ENCODE measurements at places on chromosomes 6 and 20. TPM values are rescaled to one million over a fixed set of nuclear protein-coding genes. Genes with fewer than 3 reads are reported as not detected.

DNA sequence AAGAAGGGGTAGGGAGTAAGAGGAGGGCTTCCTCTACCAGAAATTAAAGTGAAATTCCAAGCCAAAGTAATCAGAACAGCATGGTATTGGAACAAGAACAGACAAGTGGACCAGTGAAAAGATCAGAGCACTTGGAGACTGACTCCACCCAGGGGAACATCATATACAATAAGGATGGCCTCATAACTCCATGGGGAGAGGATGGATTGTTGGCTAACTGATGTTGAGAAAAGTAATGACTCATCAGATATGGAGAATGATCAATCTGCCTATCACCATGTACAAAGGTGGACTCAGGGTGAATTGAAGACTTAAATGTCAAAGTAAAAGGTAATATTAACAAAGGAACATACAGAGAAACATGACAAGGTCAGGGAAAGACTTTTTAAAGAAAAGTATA, 12.8 kb downstream of the SLC22A3 start:
- DNase-seq, result no peak

GRCh38 chr6:129607581-129608186, 102.3 kb downstream of the ARHGAP18 start:
- DNase-seq, result no peak

DNA sequence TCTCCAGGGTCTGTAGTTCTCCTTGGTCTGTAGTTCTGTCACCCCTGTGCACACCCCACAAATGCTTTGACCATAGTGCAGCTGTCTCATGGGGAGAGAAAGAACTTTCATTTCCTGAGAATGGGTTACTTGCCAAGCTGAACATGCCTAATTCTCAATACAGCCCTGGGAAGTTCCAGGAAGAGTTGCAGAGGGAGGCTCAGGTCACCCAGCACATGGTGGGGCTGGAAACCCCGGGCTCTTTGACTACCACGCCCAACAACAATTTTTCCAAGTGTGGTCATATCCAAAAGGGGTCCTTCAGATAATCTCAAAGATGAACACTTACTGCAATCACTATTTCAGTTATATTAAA, 2.2 kb upstream of the PTPRA start:
- DNase-seq, result peak; percentile 45

DNA sequence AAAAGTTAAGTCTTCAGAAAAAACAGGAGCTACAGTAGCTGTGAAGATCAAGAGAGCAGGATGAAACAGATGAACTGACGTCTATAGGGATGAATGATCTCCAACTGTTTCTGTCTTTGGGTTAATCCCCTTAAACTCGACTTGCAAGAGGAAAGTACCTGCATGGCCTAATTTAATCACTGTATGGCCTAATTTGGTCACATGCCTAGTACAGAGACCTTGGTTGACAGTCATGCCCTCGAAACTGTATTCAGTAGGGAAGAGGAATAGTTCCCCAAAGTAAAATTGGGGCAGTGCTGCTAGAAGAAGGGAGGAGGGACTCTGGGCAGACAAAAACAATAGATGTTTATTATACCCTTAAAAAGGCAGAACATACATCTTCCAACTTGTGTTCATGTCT, 10.0 kb upstream of the SMAP1 start:
- DNase-seq, result no peak

- DNase-seq, result no peak
These were observed 77.4 kb upstream of the HDDC2 start for GRCh38 chr6:125379174-125379573.

- DNase-seq, result no peak
These were observed 126.3 kb downstream of the HIVEP1 start for GRCh38 chr6:12138381-12138780.

DNA sequence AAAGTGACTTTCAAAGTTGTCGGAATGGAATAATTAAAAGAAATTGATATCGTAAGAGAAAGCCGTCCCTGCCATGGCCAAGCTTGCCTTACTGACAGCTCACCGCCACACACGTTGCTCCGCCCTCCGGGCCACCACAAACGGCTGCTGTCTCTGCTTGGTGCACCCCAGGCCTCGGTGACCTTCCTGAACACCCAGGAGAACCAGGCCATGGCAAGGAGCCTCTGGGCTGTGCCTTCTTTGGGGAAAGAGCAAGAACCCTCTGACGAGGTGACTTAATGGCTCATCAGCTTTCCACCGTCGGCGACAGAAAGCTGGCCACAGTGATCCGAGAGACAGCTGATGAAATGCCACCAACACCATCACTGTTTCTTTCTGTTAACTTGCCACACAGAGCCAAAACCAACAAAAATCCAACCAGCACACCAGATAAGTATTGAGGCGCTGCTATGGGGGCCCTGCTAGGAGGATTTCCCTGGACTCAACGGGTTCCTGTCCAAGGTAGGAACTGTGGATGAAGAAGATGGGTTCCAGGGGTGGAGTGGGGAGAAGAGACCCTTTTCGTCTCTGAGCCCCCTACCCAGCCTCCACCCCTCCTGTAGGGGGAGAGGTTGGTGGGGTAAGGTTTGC, 61.4 kb downstream of the NPEPL1 start:
- no peak for DNase-seq

- no peak for DNase-seq
These were observed 212.9 kb downstream of the PLCB4 start for GRCh38 chr20:9281803-9282202.

DNA sequence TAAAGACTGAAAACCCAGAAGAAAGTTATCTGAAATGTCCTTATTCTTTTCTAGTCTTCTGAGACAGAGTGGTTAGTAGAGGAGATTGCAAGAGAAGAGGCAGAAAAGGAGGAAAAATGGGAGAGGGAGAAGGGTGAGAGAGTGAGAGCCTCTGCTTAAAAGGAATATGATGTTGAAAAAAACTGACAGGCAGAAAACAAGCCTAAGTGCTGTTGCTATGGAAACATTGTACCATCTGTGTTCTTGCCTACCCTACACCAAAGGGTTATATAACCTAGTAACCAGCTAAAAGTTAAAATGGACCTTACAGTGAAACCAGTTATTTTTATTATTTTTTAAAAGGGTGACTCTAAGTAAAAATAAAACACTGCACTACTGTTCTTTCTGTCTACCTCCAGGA, 28.3 kb upstream of the SH3BGRL2 start:
- no peak for DNase-seq

GRCh38 chr20:10667560-10668167, 6.1 kb downstream of the JAG1 start:
- DNase-seq, result no peak

GRCh38 chr6:158043586-158044524, 62.2 kb downstream of the SYNJ2 start:
- no peak for DNase-seq

DNA sequence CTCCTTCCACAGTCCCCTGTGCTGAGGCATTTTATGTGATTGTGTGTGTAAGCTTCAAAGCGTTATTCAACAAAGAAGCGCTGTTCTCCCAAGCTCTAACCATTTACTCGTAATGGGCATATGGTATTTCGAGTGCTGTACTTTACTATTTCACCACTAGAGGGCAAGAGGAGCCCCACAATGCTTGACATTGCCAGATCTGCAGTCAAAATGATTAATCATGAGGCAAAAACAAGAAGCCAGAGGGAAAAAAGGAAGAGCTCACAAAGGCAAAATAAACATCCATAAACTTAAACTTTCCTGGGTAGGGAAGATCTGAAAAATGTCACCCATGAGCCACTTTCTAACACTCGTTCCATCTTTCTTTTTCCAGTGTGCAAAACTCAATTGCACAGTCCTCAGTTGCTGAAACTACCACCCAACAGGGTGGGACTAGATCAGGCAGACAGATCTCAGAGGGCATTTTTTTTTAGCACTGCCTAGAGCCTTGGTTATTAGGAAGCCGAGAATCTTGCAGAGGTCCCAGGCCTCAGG, 215.0 kb upstream of the PLCB4 start:
- DNase-seq, result peak; percentile 83

- no peak for DNase-seq
These were observed 51.0 kb downstream of the RPS12 start for GRCh38 chr6:132865364-132865763.

- no peak for DNase-seq
These were observed 25.6 kb upstream of the HLA-A start for GRCh38 chr6:29916741-29917140.

GRCh38 chr6:7381092-7381491, 8.4 kb downstream of the CAGE1 start:
- no peak for DNase-seq

GRCh38 chr6:170034294-170034693, 256.6 kb downstream of the DLL1 start:
- no peak for DNase-seq

GRCh38 chr20:1993986-1994385, at the start of gene PDYN:
Gene PDYN, minus strand, starts transcription at chr20:1994058. Its CDS starts 10,974 bp downstream, at chr20:1983084.
- no peak for DNase-seq

DNA sequence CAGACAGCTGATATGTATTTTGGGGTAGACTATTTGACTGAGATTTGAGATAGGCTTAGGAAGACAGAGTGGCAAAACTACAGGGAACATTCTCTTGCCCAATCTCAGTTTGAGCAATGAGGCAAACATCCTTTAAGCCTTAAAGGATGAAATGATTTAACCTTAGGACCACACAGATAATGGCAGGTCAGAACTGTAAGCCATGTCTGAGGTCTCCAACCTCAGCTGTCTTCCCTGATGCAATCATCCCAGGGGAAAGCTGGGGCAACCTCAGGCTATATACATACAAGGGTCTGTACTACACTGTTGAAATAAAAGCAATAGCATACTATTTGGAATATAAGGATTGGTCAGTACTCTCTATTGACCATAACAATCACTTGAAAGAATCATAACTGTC, 83.8 kb upstream of the NUP153 start:
- DNase-seq, result no peak

DNA sequence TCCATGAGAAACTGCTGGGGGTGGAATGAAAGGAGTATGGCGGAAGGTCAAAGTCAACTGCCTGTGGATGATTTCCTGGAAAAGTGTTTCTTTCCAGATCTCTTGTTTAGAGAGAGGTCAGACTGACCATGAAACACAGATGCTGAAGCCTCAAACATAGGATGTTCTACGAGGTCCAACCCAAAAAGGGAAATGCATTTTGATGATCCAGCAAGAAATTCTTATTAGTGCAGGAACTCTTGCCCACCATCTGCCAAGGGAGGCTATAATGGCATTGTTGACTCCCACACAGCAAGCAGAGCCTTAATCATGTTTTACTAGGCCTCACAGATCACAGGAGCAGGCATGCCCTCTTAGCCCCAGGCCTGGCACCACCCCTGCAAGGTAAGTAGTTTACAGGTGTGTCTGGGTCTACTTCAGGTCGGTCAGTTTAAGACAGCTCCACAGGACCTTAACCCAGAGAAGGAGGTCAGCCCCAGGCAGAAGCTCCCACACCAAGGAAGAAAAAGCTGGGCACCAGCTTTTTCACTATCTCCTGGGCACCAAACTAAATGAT, 67.6 kb upstream of the CNKSR3 start:
- DNase-seq, result no peak

DNA sequence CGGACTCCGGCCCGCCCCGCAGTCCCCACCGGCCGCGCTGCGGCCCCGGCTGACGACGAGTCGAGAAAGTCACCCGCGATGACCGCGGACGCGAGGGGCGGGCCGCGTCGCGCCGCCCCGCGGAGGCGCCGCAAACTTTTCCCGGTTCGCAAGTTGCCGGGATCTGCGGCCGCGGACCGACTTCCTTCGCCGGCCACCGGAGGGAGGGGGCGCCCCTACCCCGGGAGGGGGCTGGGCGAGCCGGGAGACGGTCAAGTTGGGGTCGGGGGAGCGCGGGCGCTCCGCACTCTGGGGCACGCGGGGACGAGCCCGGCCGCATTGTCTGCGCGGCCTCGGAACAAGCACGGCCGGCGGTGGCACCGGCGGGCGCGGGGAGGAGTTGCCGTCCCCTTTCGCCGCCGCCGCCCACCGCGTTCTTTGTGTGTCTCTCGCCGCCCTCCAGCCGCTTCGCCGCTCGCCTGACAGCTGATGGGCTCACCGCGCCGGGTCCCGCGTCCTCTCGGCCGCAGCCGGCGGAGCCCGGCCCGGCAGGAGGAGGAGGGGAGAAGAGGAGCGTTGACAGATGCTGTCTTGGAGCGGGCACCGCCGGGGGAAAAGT, 131.6 kb downstream of the OGFRL1 start:
- peak; percentile 12 for DNase-seq

Gene FAM162B
- total RNA-seq, result 5.1 TPM

Gene BANF2
- total RNA-seq, result not detected

Gene GTF2H4
- 14.3 TPM for total RNA-seq

Gene CD93
- 53.8 TPM for total RNA-seq

Gene SCRT2
- total RNA-seq, result not detected

Gene COL21A1
- 79.8 TPM for total RNA-seq

Gene HDGFL1
- not detected for total RNA-seq

Gene RFX6
- not detected for total RNA-seq

Gene MYT1
- total RNA-seq, result 0.20 TPM

Gene CYP21A2
- total RNA-seq, result not detected

Gene ANGPT4
- total RNA-seq, result 0.10 TPM

Gene RAET1E
- total RNA-seq, result 3.3 TPM

Gene BMP7
- 15.0 TPM for total RNA-seq

Data from skin of body (tissue), 3 donors.